ENCODE measurements at places on chromosomes 4 and X.

DNA sequence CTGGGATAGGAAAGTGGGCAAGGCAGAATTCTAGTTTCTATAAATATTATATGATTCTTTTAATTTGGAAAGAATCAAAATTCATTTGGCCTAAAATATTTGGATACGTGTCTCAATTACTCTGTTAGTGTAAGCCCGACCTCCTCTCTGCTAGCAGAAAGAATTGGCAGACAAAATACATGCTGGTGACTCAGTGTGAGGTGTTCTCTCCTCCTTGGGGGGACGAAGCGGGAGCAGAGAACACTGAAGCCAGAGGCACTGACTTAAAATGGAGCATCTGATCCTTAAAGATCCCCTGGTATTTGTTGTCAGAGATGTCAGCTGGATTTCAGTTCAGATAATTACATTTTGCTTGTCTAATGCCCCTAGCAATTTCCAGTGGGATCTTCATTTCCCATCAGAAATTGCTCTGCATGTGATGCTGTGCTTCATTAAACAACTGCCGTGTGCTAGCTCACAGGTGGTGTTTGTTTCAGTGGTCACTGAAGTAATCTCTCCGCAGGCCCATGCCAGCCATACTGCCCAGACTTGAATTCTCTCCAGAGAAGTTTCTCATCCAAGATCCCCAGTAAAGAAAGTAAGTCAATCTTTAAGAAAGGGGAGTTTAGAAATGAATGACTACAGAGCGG lies 188.7 kb upstream of the TLL1 start:
- peak; percentile 1 for DNase-seq

- DNase-seq, result no peak
Observed at GRCh38 chrX:87064502-87064901, 453.1 kb upstream of the KLHL4 start.

DNA sequence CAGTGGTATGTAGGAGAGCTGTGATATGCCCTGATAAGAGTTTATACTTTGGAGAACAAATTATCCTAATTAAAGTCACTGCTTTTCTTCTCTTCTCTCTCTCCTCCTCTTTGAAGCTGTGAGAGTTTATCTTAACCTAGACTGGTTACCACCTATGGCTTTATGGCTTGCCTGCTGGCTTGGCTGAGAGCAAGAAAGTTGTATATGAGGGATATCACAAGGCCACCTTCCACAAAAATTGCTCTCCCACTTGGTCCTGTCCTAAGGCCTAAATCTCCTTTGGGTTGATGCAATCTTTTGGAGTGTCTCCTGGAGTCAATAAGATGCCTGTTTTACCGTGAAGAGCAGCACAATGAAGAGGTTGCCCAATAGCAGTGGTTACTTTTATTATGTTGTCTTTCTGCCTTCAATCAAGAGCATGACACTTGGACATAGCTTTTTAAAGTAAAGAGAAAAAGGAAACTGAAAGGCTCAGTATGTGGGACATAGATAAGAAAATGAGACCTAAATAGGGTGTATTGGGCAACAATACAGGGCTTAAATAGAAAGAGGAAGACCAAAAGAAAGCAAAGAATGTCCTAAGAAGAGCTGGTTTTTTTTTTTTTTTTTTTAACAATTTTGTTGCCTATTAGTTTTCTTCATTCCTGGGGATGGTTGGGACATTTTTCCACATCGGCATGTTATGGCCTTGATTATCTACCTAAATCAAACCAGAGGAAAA lies 9.2 kb downstream of the GUCY1A1 start:
- DNase-seq, result no peak

DNA sequence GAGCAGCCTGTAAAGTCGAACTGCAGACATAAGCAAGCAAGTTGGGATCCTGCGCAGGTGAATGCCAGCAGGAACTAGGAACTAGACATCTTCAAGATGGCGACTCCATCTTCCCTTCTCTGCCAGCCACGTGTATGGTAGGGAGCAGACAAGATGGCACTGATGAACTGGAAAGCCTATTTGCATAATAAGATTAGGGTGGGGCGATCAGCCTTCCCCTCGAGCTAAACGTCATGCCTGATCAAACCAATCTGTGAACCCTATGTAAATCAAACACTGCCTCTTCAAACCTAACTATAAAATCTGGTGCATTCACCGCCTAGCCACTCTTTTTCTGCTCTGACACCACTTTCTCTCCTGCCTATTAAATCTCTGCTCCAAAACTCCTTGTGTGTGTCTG lies 28.1 kb upstream of the LGI2 start:
- DNase-seq, result no peak

GRCh38 chrX:42289492-42290385 lies 366.4 kb upstream of the CASK start:
- DNase-seq, result no peak

DNA sequence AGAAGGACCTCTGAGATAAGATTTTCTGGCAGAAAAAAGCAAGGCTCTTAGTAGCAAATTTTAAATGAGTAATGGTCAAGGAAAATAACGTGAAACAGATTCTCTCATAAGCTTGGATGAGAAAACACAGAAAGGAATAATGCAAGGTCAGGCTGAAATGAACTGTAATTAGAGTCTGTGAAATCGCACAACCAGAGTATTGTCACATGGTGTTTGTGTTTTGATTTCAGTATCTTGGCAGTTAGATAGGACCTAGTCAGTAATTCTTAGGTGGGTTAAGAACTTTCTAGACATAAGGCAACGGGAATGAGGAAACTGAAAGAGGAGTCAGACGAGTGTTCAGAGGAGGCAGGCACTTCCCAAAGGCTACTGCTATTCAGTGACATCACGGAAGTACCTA lies 34.6 kb downstream of the LIMCH1 start:
- no peak for DNase-seq

DNA sequence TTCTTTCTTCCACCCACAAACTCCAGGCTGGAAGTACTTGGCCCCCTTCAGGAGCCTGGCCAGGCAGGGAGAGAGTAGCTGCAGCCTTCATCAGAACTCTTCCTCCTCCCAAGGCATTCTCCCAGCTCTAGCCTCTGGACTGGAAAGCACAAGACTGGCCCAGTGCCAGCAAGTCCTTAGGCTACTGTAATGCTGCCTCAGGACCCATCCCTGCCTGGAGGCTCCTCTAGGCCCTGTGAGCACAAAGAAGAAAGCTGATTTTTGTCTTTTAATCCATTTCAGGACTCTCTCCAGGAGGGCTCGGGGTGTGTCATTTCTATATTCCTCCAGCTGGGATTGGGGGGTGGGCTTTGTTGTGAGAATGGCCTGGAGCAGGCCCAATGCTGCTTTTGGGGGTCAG lies 10.8 kb downstream of the AWAT2 start:
- no peak for DNase-seq

- peak; percentile 40 for DNase-seq
Observed at GRCh38 chr4:119646347-119647071, 17.9 kb upstream of the PDE5A start.
